ENCODE measurements at places on chromosomes 3 and 15.

DNA sequence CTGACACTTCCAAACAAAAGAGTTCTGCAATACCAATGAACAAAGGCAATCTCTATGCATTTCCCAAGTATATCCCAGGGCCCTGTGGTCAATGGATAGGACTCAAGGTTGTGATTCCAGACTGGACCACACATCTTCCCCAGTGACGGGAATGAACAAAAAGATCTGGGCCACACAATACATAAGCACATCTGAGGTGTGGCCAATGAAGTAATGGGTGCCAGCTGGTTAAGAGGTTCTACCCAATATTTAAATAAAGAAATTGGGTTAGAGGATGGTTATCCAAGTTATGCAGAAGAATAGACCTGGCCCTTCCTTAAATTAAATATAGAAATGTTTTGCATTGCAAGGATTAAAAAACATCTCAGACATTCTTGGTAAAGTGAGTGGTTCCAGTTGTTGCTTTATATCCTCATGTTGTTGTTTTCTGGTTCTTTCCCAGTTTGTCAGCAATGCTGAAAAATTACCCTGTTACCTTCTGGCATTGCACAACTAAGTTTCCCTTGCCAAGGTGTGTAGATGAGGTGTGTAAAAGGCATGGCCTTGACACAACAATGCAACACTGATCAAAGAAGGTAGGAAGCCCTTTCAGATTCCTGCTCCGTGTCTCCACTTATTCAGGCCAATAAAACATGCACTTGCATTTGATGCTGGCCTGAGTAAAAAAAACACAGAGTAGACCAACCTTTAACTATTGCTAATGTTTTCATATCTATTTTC, 86.5 kb downstream of the PRICKLE2 start:
- DNase-seq = no peak

DNA sequence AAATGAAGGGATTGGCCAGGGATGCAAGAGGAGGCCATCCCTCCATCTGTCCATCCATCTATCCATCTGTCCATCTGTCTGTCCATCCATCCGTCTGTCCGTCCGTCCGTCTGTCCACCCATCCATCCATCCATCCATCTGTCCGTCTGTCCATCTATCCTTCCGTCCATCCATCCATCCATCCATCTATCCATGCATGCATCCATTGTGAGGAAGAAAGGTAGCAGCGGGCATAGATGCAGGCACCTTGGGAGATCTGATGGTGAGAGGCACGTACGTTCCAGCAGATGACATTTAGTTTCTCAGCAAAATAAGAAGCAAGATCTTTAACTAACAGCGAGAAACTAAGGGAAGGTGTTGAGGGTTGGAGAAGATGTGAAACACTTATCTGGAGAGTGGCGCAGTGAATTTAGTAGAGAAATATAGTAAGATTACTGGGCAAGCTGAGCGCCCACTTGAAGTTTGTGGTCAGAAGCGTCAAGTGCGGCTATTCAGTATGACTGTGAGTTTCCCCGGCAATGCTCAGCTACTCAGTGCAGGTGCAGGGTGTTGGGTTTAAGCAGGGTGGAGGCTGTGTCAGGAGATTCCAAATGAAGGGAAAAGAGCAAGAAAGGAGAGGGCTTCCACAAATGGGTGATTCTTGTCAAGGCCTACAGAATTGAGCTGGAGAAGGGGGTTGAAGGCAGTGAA, 22.4 kb upstream of the SRP14 start:
- no peak for DNase-seq

GRCh38 chr3:29758434-29759322, 477.8 kb downstream of the RBMS3 start:
- no peak for DNase-seq

DNA sequence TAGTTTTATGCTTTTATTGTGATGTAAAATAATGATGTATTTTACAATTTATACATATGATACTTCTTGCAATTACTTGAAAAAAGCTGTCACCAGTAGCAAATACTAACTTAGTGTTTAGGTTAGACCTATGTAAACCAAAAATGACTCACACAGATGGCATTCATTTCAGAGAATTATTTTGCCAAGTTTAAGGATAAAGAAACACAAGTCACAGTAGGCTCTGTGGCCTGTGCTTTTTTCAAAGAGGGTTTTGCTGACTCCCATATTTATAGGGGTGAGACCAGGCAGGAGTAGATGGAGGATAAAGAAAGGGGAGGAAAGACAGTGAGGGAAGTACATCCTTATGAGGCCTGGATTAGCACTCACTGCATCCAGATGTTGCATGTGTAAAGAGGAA, 356.6 kb upstream of the NPAP1 start:
- DNase-seq = no peak

GRCh38 chr3:4996223-4996765, 17.1 kb downstream of the BHLHE40 start:
- DNase-seq = no peak

GRCh38 chr15:38461066-38461833, 7.3 kb downstream of the FAM98B start:
- DNase-seq = no peak

- no peak for DNase-seq
Measured at GRCh38 chr3:64856106-64856505, 168.3 kb upstream of the ADAMTS9 start.

- no peak for DNase-seq
Measured at GRCh38 chr3:194107107-194107506, 28.8 kb upstream of the HES1 start.

- DNase-seq = no peak
Measured at GRCh38 chr3:106683953-106684620, 693.2 kb upstream of the CCDC54 start.

DNA sequence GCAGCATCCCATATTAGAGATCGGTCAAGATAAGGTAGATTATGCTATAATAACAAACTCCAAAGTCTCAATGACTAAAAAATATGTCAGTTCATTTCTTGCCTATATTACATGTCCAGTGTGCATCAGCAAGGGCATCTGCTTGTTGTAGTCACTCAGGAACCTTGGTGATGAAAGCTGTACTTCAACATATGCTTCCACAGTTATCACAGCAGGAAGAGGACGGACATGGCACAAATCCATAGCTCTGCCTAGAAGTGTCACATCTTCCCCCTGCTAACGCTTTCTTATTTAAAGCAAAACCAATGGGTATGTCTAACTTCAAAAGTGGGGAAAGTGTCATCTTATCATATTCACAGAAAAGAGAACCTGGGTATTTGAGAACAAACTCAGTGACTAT, 20.0 kb upstream of the PIAS1 start:
- no peak for DNase-seq

DNA sequence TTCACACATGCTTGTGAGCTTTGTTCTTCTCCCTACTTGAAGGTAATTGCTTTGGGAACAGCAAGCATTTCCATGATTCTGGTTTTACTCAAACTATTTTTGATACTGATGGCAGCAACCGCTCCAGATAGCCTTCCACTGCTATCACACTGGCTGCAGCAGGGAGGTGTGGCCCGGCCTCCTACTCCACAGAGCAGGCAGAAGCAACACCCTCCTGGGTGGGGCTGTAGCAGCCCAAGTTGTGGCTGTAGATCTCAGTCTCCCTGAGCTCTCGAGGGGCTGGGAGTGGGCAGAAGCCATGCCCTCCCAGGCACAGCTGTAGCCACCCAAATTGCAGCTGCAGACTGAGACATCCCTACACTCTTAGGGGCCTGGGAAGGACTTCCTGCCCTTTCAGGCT, 878.8 kb upstream of the GBE1 start:
- no peak for DNase-seq

DNA sequence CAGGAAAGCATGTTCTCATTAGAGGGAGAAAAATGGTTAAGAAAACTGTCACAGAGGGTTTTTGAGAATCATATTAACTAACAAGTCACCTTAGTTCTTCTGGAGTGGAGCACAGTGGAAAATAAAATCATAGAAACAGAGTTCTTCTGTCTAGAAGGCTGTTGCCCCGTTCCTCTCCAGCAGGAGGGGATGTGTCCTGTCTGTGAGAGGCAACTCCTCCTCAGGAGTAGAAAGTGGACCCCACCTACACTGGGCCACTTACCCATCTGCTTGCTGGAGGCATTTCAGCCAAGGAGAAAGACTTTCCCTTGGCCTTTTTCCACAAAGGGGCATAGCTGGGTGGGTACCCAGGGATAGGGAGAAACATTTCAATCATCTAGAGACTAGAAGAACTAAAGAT, 106.6 kb downstream of the SSR3 start:
- DNase-seq = no peak

- no peak for DNase-seq
Measured at GRCh38 chr15:60044636-60045270, 40.6 kb downstream of the FOXB1 start.

DNA sequence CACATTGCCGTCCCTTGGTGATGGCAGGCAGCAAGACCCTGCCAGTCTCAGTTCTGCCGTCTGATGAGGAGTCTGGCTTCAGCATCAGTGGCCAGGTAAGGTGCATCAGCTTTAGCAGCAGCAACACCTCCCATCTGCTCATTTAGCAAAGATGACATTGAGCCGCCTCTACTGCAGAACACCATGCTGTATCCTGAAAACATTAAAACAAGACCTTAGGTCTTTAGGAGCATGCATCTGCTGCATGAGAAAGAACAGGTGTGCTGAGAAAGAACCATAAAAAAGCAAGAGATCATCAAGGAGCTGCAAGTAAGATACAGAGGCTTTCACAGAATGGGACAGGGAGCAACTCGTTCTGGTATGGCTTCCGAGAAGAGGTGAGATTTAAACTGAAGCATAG, 87.5 kb downstream of the SCN11A start:
- DNase-seq = no peak

- no peak for DNase-seq
Measured at GRCh38 chr3:28745436-28745835, 396.8 kb upstream of the AZI2 start.

- no peak for DNase-seq
Measured at GRCh38 chr3:172031996-172032395, 7.4 kb upstream of the FNDC3B start.

DNA sequence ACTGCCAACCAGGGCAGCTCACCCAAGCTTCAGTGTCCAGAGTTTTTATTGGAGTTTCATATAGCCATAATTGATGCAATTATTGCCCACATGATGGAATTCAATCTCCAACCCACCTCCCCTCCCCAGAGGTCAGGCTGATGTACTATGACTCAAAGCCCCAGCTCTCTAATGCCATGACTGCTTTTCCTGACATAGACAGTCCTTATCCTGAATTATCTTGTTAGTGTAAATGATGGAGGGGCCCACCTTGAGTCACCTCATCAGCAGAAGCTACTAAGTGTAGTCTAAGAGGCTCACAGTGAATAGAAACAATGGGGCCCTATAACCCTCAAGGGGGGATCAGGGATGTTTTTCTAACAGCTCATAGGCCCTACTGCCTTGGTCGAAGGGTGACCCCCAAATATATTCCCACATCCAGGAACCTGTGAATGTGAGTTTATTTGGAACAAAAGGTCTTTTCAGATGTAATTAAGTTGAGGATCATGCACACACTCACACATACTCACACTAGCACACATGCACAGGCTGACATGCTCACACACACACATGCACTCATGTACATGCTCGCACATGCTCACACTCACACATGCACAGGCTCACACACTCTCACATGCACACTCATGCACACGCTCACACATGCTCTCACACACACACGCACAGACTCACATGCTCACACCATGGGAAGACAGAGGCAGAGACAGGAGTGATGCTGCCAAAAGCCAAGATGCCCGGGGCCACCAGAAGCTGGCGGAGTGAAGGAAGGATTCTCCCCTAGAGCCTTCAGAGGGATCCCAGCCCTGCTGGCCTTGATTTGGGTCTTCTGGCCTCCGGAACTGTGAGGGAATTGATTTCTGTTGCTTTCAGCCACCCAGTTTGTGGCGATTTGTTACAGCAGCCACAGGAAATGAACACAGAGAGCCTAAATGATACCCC, 131.2 kb upstream of the SMAD3 start:
- no peak for DNase-seq

GRCh38 chr3:149455989-149456388, 18.5 kb upstream of the TM4SF4 start:
- no peak for DNase-seq

DNA sequence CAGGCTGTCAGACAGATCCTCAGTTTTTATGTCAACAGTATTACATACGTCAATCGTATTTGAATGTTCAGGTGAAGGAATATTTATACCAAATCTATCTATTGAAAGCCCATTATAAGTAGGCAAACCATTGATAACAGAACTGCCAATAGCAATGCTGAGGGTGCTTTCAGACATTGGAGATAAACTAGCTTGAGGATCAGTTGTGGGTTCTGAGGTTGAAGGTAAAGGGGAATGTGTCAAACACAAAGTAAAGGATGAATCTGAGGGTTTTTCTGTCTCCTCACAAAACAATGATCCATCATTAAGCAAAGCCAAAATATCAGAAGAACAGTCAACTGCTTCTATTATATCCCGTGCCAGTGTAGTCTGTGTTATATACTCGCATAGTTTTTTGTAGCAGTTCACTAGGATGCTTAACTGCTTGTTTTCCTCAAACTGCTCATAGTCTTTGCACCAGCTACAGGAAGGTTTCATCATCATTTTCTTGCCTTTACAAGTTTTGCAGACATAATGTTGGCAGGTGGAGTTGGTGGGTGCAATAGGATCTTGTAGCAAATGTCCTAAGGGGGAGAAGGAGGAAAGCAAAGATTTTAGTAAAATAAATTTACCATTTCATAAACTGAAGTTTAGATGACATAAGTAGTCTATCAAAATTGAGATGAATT, 43.8 kb downstream of the MSL2 start:
- DNase-seq = no peak

- DNase-seq = no peak
Measured at GRCh38 chr3:165918657-165918979, 81.4 kb upstream of the BCHE start.

GRCh38 chr3:100329800-100330489, 4.6 kb upstream of the NIT2 start:
- no peak for DNase-seq
